ENCODE measurements at places on chromosomes 7 and 10. TPM values are rescaled to one million over a fixed set of nuclear protein-coding genes. Genes with fewer than 3 reads are reported as not detected.

DNA sequence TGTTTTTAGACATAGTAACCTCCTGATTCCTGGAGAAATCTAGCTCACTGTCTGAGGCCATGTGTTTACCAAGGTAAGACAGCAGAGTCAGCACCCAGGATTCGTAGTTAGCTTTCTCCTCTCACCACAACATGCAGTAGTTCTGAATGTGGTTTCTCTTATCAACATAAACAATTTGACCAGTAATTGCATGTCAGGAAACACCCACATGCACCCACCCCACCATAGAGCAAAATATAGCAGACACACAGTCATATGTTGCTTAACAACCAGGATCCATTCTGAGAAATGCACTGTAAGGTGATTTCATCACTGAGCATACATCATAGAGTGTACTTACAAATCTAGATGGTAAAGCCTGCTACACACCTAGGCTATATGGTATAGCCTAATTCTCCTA lies 1004.0 kb downstream of the ANKRD7 start:
- no peaks in the 10 kb centered on the region for H3K4me1 ChIP-seq
- H3K27ac ChIP-seq, result no peak overlapping the region
- H3K27me3 ChIP-seq, result no peaks in the 10 kb centered on the region

DNA sequence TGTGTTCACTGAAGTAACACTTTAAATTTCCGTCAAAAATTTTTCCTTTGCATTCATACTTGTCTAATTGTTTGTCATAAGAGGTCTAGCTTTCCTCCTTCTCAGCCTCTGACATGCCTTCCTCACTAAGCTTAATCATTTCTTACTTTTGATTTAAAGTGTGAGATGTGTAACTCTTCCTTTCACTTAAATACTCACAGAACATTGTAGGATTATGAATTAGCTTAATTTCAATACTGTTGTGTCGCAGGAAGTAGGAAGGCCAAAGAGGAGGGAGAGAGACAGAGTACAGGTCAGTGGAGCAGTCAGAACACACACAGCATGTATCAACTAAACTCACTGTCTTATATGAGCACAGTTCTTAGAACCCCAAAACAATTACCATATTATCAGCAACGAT lies 99.0 kb downstream of the SRPK2 start:
- no peak overlapping the region for H3K27ac ChIP-seq
- H3K4me3 ChIP-seq, result no peak overlapping the region
- no peaks in the 10 kb centered on the region for H3K27me3 ChIP-seq
- no peaks in the 10 kb centered on the region for H3K36me3 ChIP-seq
- H3K4me1 ChIP-seq, result no peaks in the 10 kb centered on the region
- no peak for DNase-seq

DNA sequence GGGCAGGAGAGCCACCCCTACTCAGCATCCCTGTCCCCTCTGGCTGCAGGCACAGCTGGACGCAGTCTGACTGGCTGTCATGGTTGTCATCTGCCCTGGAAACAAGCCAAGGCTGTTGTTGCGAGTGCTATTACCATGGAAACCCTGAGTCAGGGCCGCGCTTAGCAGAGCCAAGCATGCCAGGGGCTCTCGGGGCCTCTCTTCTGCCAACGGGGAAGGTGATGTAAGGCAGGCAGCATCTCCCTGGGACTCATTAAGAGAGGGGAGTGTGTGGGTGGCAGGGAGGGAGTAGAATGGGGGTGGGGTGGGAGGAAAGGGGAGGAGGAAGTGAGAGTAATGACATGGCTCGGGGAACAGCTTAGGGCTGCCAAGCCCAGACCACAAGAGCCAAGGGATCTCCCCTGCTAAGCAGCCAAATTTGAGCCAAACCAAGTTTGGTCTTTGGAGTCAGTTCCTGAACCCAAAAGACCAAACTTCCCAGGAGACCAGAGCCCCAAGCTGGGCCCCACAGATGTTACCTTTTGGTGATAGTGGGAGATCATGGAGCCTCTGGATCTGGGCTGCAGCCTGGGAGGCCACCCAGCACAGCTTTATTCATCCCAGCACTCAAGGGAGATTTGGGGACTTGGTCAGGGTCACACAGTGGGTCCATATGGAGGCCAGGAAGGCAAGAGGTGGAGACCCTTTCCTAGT lies 67.6 kb downstream of the TMEM130 start:
- no peaks in the 10 kb centered on the region for H3K4me1 ChIP-seq
- no peak overlapping the region for H3K4me3 ChIP-seq
- H3K27me3 ChIP-seq, result no peaks in the 10 kb centered on the region
- DNase-seq, result no peak
- H3K36me3 ChIP-seq, result no peaks in the 10 kb centered on the region

DNA sequence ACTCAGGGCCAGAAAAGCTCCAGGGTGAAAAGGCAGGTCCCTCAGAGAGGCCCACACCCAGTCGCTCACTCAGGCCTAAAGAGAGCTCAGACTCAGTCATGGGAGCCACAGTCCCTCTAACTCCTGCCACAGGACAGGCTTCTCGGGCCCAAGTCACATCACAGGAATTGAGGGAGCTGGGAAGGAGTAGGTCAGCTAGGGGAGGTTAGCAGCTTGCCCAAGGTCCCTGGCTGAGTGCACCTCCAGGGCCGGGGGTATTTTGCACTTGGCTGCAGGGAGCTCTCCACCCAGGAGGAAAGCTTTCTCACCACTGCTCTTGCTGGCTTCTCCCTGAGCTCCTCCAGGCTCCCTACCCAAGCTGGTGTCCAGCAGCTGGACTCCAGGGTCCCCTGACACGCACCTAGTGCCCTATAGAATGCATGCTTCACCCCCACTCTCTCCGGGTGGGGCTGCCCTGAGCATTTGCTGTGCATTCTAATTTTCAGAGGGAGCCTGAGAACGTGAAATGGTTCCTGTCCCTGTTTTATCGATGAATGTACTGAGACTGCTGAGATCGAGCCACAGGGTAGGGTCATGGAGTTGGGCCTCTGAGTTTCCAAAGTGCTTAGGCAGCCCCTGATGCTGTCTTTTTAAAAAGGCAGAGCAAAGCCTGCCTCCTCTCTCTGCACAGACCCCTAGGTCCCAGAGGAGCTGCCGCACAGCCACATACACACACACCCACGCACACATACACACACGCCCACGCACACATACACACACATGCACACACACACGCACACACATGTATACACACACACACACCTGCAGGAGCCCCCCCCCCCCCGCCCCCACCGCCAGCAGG lies 37.9 kb upstream of the RET start:
- H3K4me3 ChIP-seq, result no peak overlapping the region
- no peak for DNase-seq
- H3K4me1 ChIP-seq, result no peaks in the 10 kb centered on the region
- H3K27ac ChIP-seq, result no peak overlapping the region
- no peaks in the 10 kb centered on the region for H3K27me3 ChIP-seq
- no peaks in the 10 kb centered on the region for H3K36me3 ChIP-seq

- DNase-seq, result no peak
- H3K27me3 ChIP-seq, result no peaks in the 10 kb centered on the region
- no peak overlapping the region for H3K4me3 ChIP-seq
These were observed 8.0 kb downstream of the DPYSL4 start for GRCh38 chr10:132194726-132195125.

DNA sequence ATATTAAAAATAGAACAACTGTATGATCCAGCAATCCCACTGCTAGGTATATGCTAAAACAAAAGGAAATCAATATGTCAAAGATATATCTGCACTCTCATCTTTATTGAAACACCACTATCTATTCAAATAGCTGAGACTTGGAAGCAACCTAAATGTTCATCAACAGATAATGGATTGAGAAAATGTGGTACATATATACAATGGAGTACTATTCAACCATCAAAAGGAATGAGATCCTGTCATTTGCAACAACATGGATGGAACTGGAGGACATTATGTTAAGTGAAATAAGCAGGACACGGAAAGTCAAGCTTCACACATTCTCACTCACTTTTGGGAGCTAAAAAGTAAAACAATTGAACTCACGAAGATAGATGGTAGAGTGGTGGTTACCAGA lies 610.1 kb upstream of the SEMA3D start:
- H3K4me3 ChIP-seq, result no peak overlapping the region
- no peaks in the 10 kb centered on the region for H3K4me1 ChIP-seq
- no peak for DNase-seq
- H3K36me3 ChIP-seq, result no peaks in the 10 kb centered on the region
- no peaks in the 10 kb centered on the region for H3K27me3 ChIP-seq

DNA sequence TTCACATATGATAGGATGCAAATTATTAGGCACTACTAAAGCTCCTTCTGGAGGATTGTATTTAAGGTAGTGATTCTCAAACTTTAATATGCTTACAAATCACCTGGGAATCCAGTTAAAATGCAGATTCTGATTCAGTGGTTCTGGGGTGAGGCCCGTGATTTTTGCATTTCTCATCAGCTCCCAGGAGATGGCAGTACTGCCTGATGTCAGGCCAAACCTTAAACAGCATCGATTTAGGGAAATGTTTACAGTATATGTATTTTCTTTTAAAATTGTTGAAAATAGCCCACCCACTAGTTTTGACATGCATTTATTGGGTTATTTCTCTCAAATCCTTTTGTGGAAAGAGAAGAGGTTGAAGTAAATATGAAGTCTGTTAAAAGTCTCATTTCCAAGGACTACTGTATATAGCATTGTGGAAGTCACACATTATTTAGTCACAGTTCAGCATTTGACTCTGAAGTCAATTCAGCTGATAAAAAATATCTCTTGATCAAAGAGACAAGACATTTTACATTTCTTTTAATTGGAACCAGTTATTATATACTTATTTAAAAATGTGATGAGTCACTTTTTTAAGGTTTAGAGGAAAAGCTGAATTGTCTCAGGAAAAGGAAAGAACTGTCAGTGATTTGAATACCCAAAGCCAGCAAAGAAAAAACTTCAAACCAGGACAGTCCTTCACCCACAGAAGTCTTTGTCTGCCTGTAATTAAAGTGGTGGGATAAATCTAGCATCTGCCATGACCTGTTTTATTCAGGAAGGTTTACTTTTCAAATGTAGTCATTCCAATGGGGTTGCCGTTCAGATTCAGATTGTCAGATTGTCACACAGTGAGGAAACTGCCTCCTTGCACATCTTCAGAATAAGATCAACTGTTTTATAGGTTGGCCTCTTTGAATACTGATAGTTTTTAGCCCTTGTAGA lies 21.1 kb upstream of the HBP1 start:
- no peaks in the 10 kb centered on the region for H3K27me3 ChIP-seq
- H3K27ac ChIP-seq, result no peak overlapping the region
- no peak overlapping the region for H3K4me3 ChIP-seq
- no peaks in the 10 kb centered on the region for H3K4me1 ChIP-seq
- H3K36me3 ChIP-seq, result no peaks in the 10 kb centered on the region

GRCh38 chr10:113160641-113161040 lies 210.6 kb downstream of the TCF7L2 start:
- no peak for DNase-seq
- no peak overlapping the region for H3K27ac ChIP-seq
- H3K36me3 ChIP-seq, result no peaks in the 10 kb centered on the region
- H3K27me3 ChIP-seq, result no peaks in the 10 kb centered on the region

DNA sequence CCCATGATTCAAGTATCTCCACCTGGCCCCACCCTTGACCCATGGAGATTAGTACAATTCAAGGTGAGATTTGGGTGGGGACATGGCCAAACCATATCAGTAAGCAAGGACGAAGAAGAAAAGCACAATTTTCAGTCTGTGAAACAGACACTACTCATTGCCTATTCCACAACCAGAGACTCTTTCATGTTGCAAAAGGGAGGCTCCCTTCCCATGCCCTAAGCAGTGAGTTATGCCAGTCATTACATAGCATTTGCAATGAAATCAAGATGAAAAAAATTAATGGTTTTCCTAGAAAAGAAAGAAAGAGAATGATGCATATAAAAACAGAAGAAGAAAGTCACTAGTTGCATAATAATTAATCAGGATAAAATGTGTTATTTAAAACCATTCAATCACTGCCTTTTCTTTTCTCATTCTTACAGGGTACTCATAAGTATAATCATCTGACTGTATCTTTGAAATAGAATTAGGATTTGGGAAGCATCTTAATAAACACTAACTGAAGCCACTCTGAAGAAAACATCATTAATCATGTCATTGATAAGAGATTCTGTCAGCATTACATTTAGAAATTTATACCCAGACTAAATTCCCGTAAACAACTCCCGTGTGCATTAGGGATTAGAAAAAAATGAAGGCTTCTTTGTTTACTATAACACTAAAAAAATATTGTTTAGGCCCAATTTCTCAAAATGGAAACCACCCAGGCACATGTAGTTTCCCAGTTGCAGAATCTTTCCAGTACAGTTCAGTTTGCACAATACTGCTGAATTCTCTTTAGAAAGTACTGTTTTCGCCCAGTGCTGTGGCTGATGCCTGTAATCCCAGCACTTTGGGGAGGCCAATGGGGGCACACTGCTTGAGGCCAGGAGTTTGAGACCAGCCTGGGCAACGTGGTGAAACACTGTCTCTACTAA lies 9.1 kb downstream of the PRPS1L1 start:
- no peak overlapping the region for H3K27ac ChIP-seq
- DNase-seq, result no peak
- H3K36me3 ChIP-seq, result no peaks in the 10 kb centered on the region
- H3K4me1 ChIP-seq, result no peaks in the 10 kb centered on the region
- no peaks in the 10 kb centered on the region for H3K27me3 ChIP-seq

GRCh38 chr10:125007436-125007835 lies 65.5 kb downstream of the ZRANB1 start:
- no peaks in the 10 kb centered on the region for H3K27me3 ChIP-seq
- peak overlapping the region; percentile 79 for H3K27ac ChIP-seq
- peaks cover 7% of the 10 kb centered on the region for H3K4me1 ChIP-seq

DNA sequence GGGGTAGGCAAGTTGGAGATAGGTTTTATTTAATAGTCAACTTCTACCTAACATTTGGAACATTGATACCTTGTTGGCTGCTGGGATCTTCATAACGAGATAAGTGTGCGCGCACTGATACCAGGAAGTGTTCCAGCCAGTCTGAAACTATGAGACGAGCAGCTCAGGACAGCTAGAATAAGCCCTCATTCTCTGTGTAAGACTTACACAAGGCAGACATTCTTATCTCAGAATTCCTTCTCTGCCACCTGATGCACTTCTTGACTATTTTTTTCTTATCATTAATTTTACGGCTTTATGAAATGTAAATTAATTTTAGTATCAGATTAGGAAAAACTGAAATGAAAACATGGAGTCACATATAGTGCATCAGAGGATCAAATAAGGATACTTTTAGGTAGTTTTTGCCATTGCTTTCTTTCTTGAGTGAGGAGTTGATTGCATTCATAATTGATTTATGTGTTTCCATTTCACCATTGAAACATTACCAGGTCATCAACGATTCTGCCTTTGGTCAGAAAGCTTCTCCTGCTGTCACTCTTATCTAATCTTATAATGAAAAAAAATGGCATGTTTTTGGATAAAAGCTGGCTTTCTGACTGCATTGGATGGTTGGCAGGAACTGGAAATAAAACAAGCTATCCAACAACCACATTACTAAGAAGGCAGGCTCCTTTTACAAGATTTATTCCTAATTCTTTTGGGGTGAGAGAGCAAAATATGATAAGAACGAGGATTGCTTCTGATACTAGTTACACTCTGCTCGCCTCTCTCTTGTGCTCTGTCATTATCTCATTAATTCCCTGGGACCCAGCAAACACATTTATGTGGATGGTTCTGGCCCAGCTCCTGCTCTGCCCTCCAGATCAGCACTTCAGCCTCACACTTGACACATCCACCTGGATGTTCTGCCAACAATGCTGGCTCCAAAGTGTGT lies 40.4 kb upstream of the ABCB5 start:
- no peaks in the 10 kb centered on the region for H3K36me3 ChIP-seq
- DNase-seq, result no peak
- H3K27me3 ChIP-seq, result no peaks in the 10 kb centered on the region

Gene CRTAC1
- total RNA-seq, result 4.7 TPM

Gene PROSER2
- 9.5 TPM for total RNA-seq

Gene ST8SIA6
- 32.1 TPM for total RNA-seq

Gene LIPF
- total RNA-seq, result not detected

Gene TMEM270
- not detected for total RNA-seq

Measured in breast epithelium (tissue), 4 donors.